ENCODE measurements at places on chromosomes 2 and 18.

- no peak for DNase-seq
These were observed 149.8 kb downstream of the VWC2L start for GRCh38 chr2:214560618-214561190.

GRCh38 chr2:95389245-95390119 lies 13.0 kb upstream of the FAHD2A start:
- peak; percentile 71 for DNase-seq

GRCh38 chr18:75089748-75090327 lies 119.1 kb downstream of the PTGR3 start:
- DNase-seq: no peak

- DNase-seq: no peak
These were observed 13.1 kb upstream of the SATB2 start for GRCh38 chr2:199470672-199471442.

GRCh38 chr2:219327719-219328118 lies 4.8 kb downstream of the RESP18 start:
- no peak for DNase-seq

- DNase-seq: no peak
These were observed 87.0 kb downstream of the MTX2 start for GRCh38 chr2:176356251-176356650.

- no peak for DNase-seq
These were observed 75.6 kb downstream of the AAK1 start for GRCh38 chr2:69567909-69568300.

DNA sequence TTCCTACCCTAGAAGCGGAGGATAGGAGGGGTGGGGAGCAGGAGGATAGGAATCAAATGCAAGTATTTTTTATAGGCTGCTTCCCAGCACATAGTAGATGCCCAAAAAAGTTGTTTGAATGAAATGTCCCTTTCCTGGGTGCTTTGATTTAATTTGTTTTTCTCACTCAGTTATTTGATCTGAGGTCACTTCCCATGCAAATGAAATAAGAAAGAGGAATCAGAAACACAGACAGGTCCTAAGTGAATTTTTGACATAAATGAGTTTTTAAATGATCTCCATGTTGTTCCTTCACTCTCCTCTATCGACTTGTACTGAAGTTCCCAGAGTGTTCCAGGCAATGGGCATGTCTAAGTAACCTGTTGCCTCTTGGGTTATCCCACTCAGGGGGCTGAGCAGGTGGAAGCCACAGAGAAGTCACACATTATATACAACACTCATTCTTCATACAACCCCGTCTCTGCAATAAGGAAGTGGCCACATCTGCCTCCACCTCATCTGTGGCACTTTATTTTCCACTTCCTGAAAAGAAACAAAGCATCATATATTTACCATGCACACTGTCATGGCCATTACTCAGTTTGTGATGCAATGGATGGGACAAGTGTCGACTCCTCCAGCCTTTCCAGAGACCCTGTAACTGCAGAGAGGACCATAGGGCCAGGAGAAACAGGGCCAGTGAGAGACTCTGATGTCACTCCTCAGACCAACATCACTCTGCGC lies 81.9 kb upstream of the ZNF397 start:
- DNase-seq: no peak

- DNase-seq: peak; percentile 11
These were observed 497.3 kb downstream of the CCDC85A start for GRCh38 chr2:56680971-56681631.
